ENCODE measurements at places on chromosomes 3 and 15.
A peak's percentile ranks its signal among the peaks of the same experiment; 100 is the strongest.

GRCh38 chr3:129183569-129184395 lies at the start of gene CNBP:
Gene CNBP, minus strand, starts transcription at chr3:129183896. Its CDS starts 12,139 bp downstream, at chr3:129171757.
- no peak within 1 kb of the TSS for H3K27ac ChIP-seq
- no peaks in the 10 kb centered on the region for H3K27me3 ChIP-seq
- no peaks in the 10 kb centered on the region for H3K36me3 ChIP-seq
- H3K4me3 ChIP-seq, result peak within 1 kb of the TSS; percentile 84
- DNase-seq, result peak; percentile 58
- H3K4me1 ChIP-seq, result no peaks in the 10 kb centered on the region

DNA sequence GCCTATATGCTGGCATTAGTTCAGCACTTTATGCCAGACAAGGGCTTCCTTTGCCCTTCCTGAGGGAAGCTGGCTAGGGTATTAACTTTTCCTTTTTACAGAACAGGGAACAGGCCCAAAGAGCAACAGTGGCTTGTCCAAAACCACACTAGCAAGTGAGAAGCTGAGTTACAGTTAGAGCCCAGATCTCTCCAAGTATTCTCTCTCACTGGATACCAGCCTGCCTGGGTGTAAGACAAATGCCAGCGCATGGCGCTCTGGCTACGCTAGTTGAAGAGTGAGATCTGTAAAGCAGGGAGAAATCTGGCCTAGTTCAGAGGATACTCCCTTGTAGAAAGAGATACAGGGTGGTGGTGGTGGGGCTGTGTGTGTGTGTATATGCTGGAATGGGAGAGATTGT lies 38.4 kb downstream of the RAB11A start:
- H3K36me3 ChIP-seq, result no peaks in the 10 kb centered on the region
- no peaks in the 10 kb centered on the region for H3K4me1 ChIP-seq
- no peak for DNase-seq
- H3K4me3 ChIP-seq, result no peak overlapping the region
- no peak overlapping the region for H3K27ac ChIP-seq

GRCh38 chr3:89113893-89114840 lies 6.7 kb downstream of the EPHA3 start:
- DNase-seq, result peak; percentile 64
- no peaks in the 10 kb centered on the region for H3K4me1 ChIP-seq
- H3K36me3 ChIP-seq, result no peaks in the 10 kb centered on the region
- no peak overlapping the region for H3K27ac ChIP-seq
- H3K4me3 ChIP-seq, result peak overlapping the region; percentile 48

GRCh38 chr15:50183112-50183794 lies 1.3 kb downstream of the SLC27A2 start:
- no peak overlapping the region for H3K4me3 ChIP-seq
- H3K27ac ChIP-seq, result no peak overlapping the region
- DNase-seq, result no peak
- H3K36me3 ChIP-seq, result no peaks in the 10 kb centered on the region
- peaks cover 15% of the 10 kb centered on the region for H3K27me3 ChIP-seq

- H3K4me1 ChIP-seq, result peaks cover 8% of the 10 kb centered on the region
- no peak overlapping the region for H3K4me3 ChIP-seq
- no peaks in the 10 kb centered on the region for H3K27me3 ChIP-seq
- DNase-seq, result no peak
Measured at GRCh38 chr3:11609481-11609880, 34.2 kb downstream of the VGLL4 start.

GRCh38 chr3:75220932-75221331 lies 443.2 kb upstream of the FRG2C start:
- no peaks in the 10 kb centered on the region for H3K27me3 ChIP-seq
- no peaks in the 10 kb centered on the region for H3K36me3 ChIP-seq
- no peak overlapping the region for H3K4me3 ChIP-seq
- no peaks in the 10 kb centered on the region for H3K4me1 ChIP-seq
- no peak overlapping the region for H3K27ac ChIP-seq

GRCh38 chr3:64316971-64317370 lies 91.7 kb upstream of the PRICKLE2 start:
- H3K36me3 ChIP-seq, result no peaks in the 10 kb centered on the region
- no peak for DNase-seq
- H3K4me1 ChIP-seq, result 0 out of 2 replicates have a peak, but pooled peaks cover 2% of the 10 kb centered on the region
- H3K4me3 ChIP-seq, result no peak overlapping the region

- H3K27me3 ChIP-seq, result no peaks in the 10 kb centered on the region
- no peak overlapping the region for H3K4me3 ChIP-seq
- no peaks in the 10 kb centered on the region for H3K4me1 ChIP-seq
- DNase-seq, result no peak
- H3K36me3 ChIP-seq, result no peaks in the 10 kb centered on the region
- H3K27ac ChIP-seq, result no peak overlapping the region
Measured at GRCh38 chr3:14634763-14635400, 16.7 kb upstream of the CCDC174 start.

- no peak overlapping the region for H3K4me3 ChIP-seq
- no peak overlapping the region for H3K27ac ChIP-seq
- peaks cover 2% of the 10 kb centered on the region for H3K4me1 ChIP-seq
- DNase-seq, result no peak
- no peaks in the 10 kb centered on the region for H3K36me3 ChIP-seq
Measured at GRCh38 chr15:57031082-57031481, 112.6 kb downstream of the TCF12 start.

DNA sequence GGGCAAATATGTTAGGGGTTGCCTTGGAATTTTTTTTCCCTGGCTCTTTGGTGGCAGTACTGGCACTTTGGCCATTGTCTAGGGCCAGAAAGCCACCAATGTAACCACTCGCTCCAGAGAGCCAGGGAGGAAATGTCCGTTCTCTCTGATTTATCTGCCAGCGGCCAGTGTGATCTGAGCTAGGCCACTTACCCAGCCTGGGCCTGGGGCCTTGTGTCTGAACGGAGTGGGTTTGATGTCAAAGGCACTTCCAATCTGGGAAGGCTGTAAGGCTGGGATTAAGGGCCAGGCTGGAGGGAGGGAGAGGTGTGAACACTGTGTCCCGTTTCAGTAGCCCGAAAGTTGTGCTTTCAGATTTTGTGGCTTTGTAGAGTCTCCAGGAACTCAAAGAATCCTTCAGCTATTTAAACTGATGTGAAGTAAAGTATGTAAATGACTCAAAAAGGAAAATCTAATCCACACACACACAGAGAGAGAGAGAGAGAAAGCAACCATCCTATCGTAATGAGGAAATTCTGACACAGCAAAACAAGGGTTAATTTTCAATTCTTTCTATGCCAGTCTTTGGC lies 271.0 kb downstream of the PDZRN3 start:
- no peaks in the 10 kb centered on the region for H3K36me3 ChIP-seq
- H3K27ac ChIP-seq, result no peak overlapping the region
- no peak overlapping the region for H3K4me3 ChIP-seq
- no peak for DNase-seq

DNA sequence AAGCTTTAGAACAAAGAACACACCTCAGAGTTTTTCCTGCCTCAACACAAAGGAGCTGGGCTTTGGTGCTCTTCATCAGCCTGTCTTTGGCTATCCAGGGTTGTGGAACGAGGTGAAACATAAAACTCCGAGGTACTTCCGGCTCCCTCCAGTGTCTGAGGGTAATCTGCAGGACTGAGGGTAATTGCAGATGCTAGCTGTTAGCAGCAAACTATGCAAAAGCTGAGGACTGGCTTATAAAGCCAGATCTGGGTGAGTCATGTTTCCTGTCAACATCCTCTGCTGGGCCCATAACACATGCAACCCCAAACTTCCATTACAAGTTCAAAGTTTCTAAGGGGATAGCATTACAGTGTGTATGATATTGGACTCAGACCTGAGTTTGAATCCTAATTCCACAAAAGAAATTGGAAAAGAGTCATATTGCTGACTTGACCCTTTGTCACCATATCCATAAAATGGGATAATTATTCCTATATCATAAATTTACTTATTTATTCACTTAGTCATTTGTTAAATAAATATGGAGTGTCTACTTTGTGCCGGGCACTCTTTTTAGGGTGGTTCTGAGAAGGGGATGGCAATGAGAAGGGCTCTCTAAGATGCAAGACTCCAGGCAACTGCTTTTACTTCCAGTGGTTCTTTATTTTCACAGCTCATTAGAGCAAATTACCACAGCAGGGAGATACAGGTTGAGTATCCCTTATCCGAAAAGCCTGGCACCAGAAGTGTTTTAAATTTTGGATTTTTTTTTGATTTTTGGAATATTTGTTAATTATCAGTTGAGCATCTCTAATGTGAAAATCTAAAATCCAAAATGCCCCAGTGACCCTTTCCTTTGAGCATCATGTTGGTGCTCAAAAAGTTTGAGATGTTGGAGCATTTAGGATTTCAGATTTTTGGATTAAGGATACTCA lies 9.5 kb upstream of the TRIM69 start:
- no peak overlapping the region for H3K4me3 ChIP-seq
- H3K27me3 ChIP-seq, result no peaks in the 10 kb centered on the region
- no peak overlapping the region for H3K27ac ChIP-seq
- no peaks in the 10 kb centered on the region for H3K4me1 ChIP-seq
- H3K36me3 ChIP-seq, result no peaks in the 10 kb centered on the region
- no peak for DNase-seq

DNA sequence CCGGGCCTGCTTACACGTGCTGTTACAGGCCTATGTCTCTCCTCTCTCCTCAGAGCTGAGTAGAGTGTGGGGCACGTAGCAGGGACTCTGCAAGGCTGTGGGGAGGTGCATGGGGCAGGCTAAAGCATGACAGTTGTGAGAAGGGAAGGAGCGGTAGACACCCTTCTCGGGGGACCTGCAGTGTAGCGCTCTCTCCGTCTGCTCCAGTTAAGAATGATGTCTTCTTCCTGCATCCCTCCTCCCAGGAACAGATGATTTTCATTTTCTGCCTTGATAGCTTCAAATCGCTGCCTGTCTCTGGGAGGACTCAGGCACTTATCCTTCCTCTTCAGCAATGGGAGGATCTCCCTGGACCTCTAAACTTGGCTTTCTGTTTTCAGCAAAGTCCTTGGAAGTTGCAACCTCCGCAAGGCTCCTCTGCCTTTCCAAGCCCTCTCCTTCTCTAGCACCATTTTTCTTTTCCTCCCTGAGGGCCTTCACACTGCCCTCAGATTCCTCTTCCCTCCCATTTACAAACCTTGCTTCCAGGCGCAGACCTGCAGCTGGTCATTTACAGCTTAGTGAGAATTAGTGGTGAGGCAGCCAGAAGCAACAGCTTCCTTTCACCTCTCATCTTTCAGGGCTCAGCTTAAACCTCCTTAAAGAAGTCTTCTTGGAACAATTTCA lies 23.4 kb upstream of the TLE3 start:
- no peak overlapping the region for H3K27ac ChIP-seq
- DNase-seq, result no peak
- H3K4me1 ChIP-seq, result no peaks in the 10 kb centered on the region
- no peak overlapping the region for H3K4me3 ChIP-seq
- no peaks in the 10 kb centered on the region for H3K36me3 ChIP-seq

GRCh38 chr3:15630646-15631350 lies 29.3 kb downstream of the BTD start:
- no peak overlapping the region for H3K4me3 ChIP-seq
- no peaks in the 10 kb centered on the region for H3K27me3 ChIP-seq
- peaks cover 7% of the 10 kb centered on the region for H3K4me1 ChIP-seq
- DNase-seq, result no peak
- H3K36me3 ChIP-seq, result no peaks in the 10 kb centered on the region
- H3K27ac ChIP-seq, result no peak overlapping the region

GRCh38 chr3:155065537-155065936 lies 14.6 kb upstream of the MME start:
- no peaks in the 10 kb centered on the region for H3K4me1 ChIP-seq
- no peaks in the 10 kb centered on the region for H3K27me3 ChIP-seq
- H3K27ac ChIP-seq, result no peak overlapping the region
- no peak overlapping the region for H3K4me3 ChIP-seq
- H3K36me3 ChIP-seq, result no peaks in the 10 kb centered on the region

GRCh38 chr3:6282918-6283317 lies 578.0 kb upstream of the GRM7 start:
- no peaks in the 10 kb centered on the region for H3K36me3 ChIP-seq
- no peaks in the 10 kb centered on the region for H3K4me1 ChIP-seq
- H3K4me3 ChIP-seq, result no peak overlapping the region
- DNase-seq, result no peak

DNA sequence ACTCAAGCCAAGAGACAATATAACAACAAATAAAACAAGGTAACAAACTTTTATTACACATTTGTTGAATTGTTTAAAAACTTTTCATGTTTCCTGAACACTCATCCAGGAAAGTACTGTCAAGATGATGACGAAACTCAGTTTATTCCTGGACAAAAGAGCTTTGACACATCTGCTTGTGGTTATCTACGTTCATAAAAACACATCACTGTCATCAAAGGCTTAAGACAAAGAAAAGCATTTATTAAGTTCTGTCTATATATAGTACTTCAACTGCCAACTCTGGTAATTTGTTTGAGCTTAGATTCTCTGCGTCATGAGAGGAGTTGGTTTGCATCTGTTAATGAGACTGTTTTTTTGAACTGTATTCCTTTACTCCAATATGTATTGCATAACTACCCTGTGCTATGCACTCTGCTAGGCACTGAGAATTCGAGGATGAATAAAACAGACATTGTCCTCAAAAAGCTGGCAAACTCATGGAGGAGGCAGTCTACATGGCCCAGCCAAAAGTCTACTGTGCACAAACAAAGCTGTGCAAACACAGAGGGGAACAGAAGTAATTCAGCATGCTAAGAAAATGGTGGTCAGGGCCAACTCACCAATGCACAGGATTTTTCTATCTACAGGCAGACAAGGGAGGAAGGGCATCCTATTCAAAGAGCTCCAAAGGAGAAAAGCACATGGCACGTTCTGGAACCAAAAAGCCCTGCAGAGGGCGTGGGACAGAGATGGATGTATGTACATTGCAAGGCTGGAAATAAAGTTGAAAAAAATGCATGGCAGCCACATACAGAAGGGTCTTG lies 21.5 kb downstream of the PLD1 start:
- 0 out of 2 replicates have a peak, but pooled peaks cover 3% of the 10 kb centered on the region for H3K36me3 ChIP-seq
- no peaks in the 10 kb centered on the region for H3K27me3 ChIP-seq
- DNase-seq, result no peak
- H3K4me1 ChIP-seq, result peaks cover 10% of the 10 kb centered on the region
- H3K27ac ChIP-seq, result no peak overlapping the region

All from iPS DF 6.9 (cell line).